ENCODE measurements at places on chromosomes 1 and 21.

- no peak for DNase-seq
Observed at GRCh38 chr1:107480548-107481415, 339.9 kb downstream of the NTNG1 start.

GRCh38 chr1:20787840-20788795, 1.0 kb upstream of the HP1BP3 start:
- no peak for DNase-seq

GRCh38 chr1:30727824-30728223, 4.4 kb upstream of the MATN1 start:
- no peak for DNase-seq

DNA sequence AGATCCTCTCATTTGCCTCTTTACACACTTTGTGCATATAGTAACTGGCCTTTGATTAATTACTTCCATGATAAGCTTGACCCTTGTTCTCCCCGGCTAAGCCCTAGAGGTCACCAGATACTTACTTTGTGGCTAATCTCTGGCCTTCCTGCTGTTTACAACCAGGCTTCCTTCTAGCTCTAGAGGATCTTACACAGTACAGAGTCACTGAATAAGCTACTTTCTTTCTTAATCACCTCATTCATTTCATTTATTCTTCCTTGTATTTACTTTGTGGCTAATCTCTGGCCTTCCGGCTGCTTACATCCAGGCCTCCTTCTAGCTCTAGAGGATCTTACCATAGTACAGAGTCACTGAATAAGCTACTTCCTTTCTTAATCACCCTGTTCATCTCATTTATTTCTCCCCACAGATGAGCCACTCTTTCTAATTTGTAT, 144.3 kb upstream of the C1orf21 start:
- DNase-seq, result no peak

DNA sequence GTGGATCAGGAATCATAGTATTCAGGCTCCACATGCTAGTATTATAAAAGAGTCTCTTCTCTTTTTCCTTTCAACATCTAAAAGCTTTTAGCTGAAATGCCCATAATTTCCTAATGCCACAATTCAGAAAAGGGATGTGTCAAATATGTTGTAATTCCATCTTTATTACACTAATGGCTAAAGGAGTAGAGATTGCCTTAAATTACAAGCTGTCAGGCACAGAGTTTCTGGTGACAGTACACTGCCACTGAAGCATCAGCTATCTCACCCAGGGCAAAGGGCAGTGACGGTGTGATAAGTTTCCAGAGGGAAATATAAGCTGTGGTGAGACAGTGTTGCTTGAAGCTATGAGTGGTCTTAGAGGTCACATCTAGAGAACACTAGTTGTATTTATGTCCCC, 581.1 kb downstream of the KCNT2 start:
- DNase-seq, result no peak

DNA sequence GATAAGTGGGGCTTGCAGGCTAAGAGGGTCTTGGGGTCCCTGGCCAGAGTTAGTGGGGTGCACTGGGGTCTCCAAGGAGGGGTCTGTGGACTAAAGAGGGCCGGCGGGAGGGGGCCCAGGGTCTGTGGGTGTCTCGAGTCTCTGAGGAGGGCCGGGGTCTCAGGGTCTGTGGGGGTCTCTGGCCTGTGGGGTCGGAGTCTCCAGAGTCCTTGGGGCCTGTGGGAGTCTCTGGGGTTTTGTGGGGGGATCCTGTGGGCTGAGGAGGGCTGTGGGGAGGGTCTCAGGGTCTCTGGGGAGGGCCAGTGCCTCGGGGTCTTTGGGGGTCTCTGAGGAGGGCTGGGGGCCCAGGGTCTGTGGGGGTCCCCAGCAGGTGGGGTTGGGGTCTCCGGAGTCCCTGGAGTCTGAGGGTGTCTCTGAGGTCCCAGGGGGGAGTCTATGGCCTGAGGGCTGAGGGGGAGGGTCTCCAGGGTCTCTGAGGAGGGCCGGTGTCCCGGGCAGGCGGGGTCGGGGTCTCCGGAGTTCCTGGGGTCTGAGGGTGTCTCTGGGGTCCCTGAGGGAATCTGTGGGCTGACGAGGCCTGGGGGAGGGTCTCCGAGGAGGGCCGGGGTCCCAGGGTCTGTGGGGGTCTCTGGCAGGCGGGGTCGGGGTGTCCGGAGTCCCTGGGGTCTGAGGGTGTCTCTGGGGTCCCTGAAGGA, 628 bp upstream of the PLEKHM2 start:
- no peak for DNase-seq

GRCh38 chr21:41677671-41678015, 89.2 kb downstream of the RIPK4 start:
- DNase-seq, result no peak

- DNase-seq, result no peak
Observed at GRCh38 chr1:246199086-246199645, 307.9 kb downstream of the SMYD3 start.

DNA sequence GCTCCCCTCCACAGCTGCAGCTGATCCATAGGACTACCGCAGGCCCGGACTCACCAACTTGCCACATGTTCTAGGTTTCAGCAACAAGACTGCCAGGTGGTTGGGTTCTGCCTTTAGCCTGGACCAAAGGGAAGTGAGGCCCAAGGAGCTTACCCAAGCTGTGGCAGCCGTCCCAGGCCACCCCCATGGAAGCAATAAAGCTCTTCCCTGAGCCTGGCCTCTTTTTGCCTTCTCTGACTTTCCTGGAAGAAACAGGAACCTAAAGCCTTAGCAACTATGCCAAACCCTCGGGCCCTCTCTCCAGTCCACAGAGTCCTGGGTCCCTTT, 2.7 kb upstream of the ARTN start:
- no peak for DNase-seq

DNA sequence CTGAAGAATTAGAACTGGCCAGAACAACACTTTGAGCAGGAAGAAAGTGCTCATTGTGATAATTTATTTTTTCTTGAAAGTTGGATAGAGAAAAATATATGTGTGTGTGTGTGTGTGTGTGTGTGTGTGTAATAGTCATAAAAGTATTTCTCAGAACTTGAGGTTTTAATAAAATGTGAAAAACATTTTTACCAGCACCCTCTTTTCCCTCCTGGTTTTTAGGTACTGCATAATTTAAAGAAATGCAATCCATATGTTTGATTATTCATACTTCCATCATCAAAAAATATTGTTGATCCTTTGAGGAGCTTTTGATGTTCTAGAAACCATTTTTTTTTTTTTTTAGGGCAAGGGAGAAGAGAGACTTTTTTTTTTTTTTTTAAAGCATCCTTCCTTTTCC, 66.8 kb upstream of the JUN start:
- no peak for DNase-seq

DNA sequence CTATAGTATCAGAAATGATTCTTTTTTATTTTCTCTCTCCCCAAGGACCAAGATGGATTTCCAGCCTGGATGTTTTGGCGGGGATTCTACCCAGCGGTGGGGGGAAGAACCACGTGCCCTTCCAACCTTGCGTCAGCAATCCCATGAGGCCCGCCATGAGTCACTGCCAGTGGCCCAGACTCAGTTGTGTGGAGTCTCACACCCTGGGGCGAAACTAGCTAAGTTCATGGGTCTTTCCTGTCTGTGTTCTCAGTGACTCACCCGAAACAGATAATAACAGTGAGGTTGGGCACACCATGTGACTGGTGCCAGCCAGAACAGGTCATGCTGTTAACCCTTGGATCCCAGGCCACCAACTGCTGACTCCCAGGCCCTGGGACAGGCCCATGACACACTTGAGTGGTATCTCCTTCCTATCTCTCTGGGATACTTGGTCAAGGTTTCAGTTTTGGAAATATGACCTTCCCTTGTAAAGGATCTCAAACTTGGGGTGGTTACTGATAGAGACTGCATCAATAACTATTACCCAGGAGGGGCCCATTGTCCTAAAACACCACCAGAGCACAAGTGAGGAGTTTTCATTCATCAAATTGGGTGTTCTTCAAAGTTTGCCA, 98.0 kb upstream of the DUSP10 start:
- peak; percentile 33 for DNase-seq

DNA sequence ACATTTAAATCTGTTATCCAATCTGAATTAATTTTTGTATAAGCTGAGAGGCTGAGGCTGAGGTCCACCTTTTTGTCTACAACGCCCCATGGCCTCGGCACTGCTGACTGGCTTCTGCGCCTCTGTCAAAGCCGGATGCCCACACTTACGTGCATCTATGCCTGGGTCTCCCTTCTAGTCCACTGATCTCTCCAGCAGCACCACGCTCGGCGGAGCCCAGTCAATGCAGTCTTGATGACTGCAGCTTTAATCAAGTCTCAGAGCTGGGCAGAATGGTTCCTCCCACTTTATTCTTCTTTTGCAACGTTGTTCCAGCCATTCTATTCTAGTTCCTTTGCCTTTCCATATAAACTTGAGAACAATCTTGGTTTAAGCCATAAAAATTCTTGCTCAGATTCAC, 9.4 kb downstream of the PRDM15 start:
- DNase-seq, result no peak

GRCh38 chr1:213247038-213247437, 196.0 kb downstream of the RPS6KC1 start:
- no peak for DNase-seq

- no peak for DNase-seq
Observed at GRCh38 chr1:231144416-231145193, 17.3 kb upstream of the TRIM67 start.

- no peak for DNase-seq
Observed at GRCh38 chr1:75602486-75602885, 8.4 kb downstream of the SLC44A5 start.

DNA sequence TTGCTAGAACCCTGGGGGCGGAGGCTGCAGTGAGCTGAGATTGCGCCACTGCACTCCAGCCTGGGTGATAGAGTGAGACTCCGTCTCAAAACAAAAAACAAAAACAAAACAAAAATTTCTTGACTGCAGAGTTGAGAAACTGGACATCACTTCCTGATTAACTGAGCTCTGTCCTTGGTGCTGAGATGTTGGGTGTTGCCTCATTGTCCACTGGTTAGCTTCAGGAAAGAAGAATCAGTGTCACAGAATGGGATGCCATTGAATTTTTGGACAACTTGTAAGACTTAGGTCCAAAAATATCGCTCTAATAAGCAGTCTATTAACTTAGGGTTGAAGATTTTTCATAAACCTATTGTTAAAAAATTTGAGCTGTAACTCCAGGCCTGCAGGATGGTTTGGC, 23.8 kb upstream of the KCNA10 start:
- DNase-seq, result no peak

- no peak for DNase-seq
Observed at GRCh38 chr1:35860696-35861095, 22.3 kb upstream of the AGO1 start.

DNA sequence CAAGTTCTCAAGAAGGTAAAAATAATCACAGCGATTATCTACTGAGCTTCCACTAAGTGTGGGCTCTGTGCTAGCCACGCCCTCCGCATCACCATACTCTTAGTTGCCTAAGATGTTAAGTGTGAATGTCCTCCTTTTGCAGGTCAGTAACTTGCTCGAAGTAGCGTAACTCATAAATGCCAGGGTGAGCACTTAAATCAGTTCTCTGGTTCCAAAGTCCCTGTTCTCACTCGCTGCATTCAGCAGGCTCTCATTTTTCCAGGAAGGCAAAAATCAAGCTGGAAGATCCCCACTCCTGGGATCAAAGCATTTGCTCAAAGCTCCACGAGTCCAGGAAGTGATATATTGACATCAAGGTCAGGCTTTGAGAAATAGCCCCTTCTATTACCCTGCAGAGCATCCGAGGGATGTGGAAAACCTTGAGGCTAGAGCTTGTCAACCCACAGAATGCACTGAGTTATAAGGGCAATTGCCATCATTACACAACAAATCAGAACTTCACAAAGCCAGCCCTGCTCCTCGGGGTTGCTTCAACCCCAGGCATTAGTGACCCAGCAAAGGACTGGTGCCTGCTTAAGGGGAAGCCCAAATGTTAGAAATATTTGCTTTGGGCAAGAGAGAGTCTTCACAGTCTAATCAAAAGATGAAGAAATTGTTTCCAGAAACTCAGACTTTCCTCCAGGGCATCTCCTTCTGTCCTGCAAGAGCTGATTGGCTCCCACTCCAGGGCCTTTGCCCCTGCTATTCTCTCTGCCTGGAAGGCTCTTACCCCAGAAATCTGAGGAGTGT, 19.5 kb downstream of the SLC30A1 start:
- no peak for DNase-seq

DNA sequence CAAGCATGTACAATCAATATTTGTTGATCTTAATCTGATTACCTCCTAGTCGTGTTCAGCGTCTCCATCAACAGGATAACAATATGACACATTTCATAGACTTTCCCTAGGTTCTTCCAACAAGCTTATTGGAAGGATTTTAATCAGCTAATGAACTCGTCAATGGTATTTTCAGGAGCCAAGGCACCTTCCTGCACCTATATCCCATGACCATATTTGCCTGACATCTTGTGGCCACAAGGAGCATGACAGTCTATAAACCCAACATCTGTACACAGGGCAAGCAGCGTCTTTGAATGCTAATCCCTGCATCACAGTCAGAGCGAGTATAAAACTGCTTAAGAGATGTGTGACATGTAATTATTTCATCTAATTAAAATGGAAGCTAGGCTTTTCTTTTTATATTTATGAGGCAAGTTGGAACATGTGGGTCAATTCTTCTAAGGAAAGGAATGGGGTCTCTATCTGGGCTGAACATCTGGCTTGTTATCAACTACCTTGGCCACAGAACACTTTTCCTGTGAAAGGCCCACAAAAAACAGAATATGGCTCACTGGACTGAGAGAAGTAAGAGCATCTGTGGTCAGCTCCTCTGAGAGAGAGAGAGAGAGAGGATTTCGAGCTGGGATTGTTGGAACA, 388.8 kb downstream of the NTNG1 start:
- DNase-seq, result no peak

GRCh38 chr1:231903586-231904081, 277.0 kb downstream of the DISC1 start:
- DNase-seq, result no peak

GRCh38 chr1:8712413-8713231, 104.8 kb downstream of the RERE start:
- DNase-seq, result no peak

GRCh38 chr1:6260961-6261614, at the start of gene GPR153:
GPR153 (minus strand) TSS chr1:6261098; CDS start chr1:6254905, 6,193 bp downstream.
- peak; percentile 35 for DNase-seq

DNA sequence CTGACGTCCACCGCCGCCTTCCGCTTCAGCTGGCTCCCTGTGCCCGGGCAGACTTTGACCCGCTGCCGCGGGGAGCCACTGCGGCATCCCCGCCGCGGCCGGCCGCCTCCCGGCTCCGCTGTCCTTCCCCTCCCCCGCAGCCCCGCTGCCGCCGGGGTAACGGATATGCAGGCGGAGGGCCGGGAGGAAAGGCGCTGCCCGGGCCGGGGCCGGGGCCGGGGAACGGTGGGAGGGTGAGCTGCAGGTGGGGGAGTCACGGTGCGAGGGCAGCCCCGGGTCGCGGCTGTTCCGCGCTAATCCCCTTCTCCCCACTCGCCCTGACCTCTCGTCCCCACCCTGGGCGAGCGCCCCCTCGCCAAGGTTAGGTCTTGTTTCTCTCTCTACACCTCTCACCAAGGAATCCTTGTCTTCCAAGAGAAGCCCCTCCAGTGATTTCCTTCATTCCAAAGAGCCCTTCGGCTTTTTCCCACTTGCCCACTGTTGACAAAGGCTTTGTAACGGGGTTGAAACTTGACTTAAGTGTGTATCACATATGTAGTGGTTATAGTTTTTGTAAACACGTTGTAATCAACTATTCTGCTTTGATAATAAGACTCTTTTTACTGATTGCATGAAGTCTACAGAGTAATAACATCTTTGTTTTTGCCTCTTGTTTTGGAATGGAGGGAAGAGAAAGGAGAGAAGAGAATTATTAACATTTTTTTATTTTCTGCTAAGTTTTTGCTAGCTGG, 669 bp downstream of the XPR1 start:
- DNase-seq, result peak; percentile 57
